ENCODE measurements at places on chromosomes 11 and 22. TPM values are rescaled to one million over a fixed set of nuclear protein-coding genes. Genes with fewer than 3 reads are reported as not detected.

MAJIN gene
- not detected for total RNA-seq

HEPACAM gene
- total RNA-seq: not detected

TSSK2 gene
- total RNA-seq: 0.85 TPM

SLC22A12 gene
- not detected for total RNA-seq

IFITM10 gene
- 5.0 TPM for total RNA-seq

TSGA10IP gene
- total RNA-seq: not detected

SYT9 gene
- not detected for total RNA-seq

P2RY2 gene
- 6.6 TPM for total RNA-seq

PAX6 gene
- 5.1 TPM for total RNA-seq

SLC25A18 gene
- total RNA-seq: 8.3 TPM

ANAPC15 gene
- total RNA-seq: 24.5 TPM

NLRP6 gene
- 109 TPM for total RNA-seq

CLCF1 gene
- 10.3 TPM for total RNA-seq

DERL3 gene
- 17.3 TPM for total RNA-seq

RFPL1 gene
- not detected for total RNA-seq

AGBL2 gene
- 6.4 TPM for total RNA-seq

PKP3 gene
- total RNA-seq: 221 TPM

USP2 gene
- total RNA-seq: 2.5 TPM

NECTIN1 gene
- 16.5 TPM for total RNA-seq

SHISA8 gene
- not detected for total RNA-seq

MIOX gene
- not detected for total RNA-seq

C1QTNF5 gene
- 26.4 TPM for total RNA-seq

Measured in Peyer's patch (tissue), 4 donors.